ENCODE measurements at places on chromosomes 4 and X.

GRCh38 chr4:110619463-110620247, 3.2 kb downstream of the PITX2 start:
- H3K36me3 ChIP-seq, result no peaks in the 10 kb centered on the region
- H3K27ac ChIP-seq, result no peak overlapping the region
- H3K4me3 ChIP-seq, result no peak overlapping the region
- H3K4me1 ChIP-seq, result peaks cover 25% of the 10 kb centered on the region
- DNase-seq, result no peak

DNA sequence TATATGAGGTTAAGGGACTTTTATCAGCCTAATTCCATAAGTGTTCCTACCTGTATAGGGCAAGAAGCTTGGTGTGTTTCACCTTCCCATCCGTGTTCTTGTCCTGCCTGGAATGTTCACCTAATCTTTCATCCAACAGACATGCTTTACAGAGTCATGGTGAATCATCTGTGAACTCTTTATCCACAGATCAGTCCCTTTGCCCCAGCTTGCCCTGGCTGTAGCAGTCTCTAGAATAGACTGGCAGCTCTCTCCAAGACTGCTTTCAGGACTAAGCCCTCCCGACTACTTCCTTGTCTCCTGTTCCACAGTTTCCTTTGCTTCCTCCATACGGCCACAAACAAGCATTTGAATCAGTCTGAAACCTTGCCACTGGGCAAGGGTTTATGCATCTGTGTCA, 177.9 kb upstream of the IL15 start:
- no peak overlapping the region for H3K4me3 ChIP-seq
- DNase-seq, result no peak
- H3K27me3 ChIP-seq, result no peaks in the 10 kb centered on the region
- H3K27ac ChIP-seq, result no peak overlapping the region

GRCh38 chrX:151370906-151371305, 26.1 kb upstream of the VMA21 start:
- H3K4me1 ChIP-seq, result no peaks in the 10 kb centered on the region
- DNase-seq, result no peak
- no peaks in the 10 kb centered on the region for H3K27me3 ChIP-seq
- no peak overlapping the region for H3K4me3 ChIP-seq

DNA sequence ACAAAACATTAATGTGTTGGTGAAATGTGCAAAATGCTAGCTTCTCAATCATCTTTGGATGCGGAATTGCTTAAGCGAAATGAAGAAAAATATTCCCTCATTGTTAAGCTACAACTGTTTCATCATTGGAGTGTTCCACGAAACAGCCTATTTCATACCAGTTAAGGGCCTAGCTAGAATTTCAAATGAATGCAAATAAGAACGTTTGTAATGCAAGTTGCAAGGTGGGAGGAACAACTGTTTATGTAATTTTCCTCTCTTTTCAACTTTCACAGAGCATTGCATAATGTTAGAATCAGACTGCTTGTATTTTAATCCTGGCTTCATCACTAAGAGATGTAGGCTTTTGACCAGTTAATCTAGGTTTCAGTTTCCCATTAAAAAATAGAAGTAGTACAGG, 480.1 kb downstream of the IL1RAPL1 start:
- no peaks in the 10 kb centered on the region for H3K27me3 ChIP-seq
- no peak for DNase-seq
- no peaks in the 10 kb centered on the region for H3K36me3 ChIP-seq

GRCh38 chrX:66110112-66110511, 53.9 kb upstream of the HEPH start:
- no peaks in the 10 kb centered on the region for H3K4me1 ChIP-seq
- no peaks in the 10 kb centered on the region for H3K27me3 ChIP-seq
- no peaks in the 10 kb centered on the region for H3K36me3 ChIP-seq

DNA sequence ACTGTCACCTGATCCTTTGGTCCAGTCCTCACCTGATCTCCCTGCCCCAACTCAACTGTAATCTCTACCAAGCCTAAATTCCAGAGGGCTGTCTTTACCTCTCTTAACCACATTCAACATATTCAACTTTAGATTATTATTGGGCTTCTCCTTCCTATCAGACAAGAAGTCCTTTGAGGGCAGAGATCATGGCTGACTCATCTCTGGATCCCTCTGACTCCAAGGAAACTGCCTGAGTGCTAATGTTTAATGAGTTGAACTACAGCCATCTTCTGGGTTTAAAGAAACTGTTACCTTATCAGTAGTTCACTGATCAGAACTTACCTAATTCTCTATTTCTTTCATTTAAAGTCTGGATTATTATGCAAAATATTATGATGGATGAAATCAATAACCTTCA, 135.7 kb downstream of the GPC3 start:
- H3K36me3 ChIP-seq, result no peaks in the 10 kb centered on the region
- no peak overlapping the region for H3K4me3 ChIP-seq
- DNase-seq, result no peak
- no peak overlapping the region for H3K27ac ChIP-seq
- H3K27me3 ChIP-seq, result no peaks in the 10 kb centered on the region
- no peaks in the 10 kb centered on the region for H3K4me1 ChIP-seq

DNA sequence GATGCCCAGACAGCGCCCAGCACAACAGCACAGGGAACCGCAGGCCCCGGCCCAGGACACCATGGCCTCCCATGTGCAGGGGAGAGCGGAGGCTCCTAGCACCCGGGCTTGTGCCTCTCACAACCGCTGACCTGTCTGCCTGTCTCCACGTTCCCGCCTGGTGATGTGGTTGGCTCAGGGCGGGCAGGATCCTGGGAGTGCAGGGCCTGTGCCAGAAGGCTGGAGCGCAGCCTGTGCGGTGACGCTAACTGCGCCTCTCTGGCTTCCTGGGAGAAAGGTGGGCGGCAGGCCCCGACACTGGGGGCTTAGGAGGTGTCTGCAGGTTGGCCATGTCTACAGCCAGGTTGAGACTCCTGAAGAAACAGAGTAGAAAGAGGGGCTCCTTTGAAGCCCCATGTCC, 48.7 kb downstream of the CPZ start:
- H3K27ac ChIP-seq, result no peak overlapping the region
- no peak overlapping the region for H3K4me3 ChIP-seq
- H3K36me3 ChIP-seq, result no peaks in the 10 kb centered on the region
- no peaks in the 10 kb centered on the region for H3K4me1 ChIP-seq
- no peak for DNase-seq

- DNase-seq, result no peak
- H3K27ac ChIP-seq, result no peak overlapping the region
- no peaks in the 10 kb centered on the region for H3K36me3 ChIP-seq
- no peaks in the 10 kb centered on the region for H3K4me1 ChIP-seq
- no peaks in the 10 kb centered on the region for H3K27me3 ChIP-seq
Observed at GRCh38 chrX:17814059-17814458, 47.0 kb downstream of the RAI2 start.

GRCh38 chr4:74942918-74943253, 10.0 kb downstream of the PARM1 start:
- DNase-seq, result no peak
- no peaks in the 10 kb centered on the region for H3K36me3 ChIP-seq
- no peak overlapping the region for H3K4me3 ChIP-seq
- no peaks in the 10 kb centered on the region for H3K4me1 ChIP-seq

- no peaks in the 10 kb centered on the region for H3K4me1 ChIP-seq
- no peak overlapping the region for H3K27ac ChIP-seq
- H3K36me3 ChIP-seq, result no peaks in the 10 kb centered on the region
- no peak overlapping the region for H3K4me3 ChIP-seq
- H3K27me3 ChIP-seq, result no peaks in the 10 kb centered on the region
Observed at GRCh38 chrX:65745992-65746391, 78.5 kb downstream of the MSN start.

DNA sequence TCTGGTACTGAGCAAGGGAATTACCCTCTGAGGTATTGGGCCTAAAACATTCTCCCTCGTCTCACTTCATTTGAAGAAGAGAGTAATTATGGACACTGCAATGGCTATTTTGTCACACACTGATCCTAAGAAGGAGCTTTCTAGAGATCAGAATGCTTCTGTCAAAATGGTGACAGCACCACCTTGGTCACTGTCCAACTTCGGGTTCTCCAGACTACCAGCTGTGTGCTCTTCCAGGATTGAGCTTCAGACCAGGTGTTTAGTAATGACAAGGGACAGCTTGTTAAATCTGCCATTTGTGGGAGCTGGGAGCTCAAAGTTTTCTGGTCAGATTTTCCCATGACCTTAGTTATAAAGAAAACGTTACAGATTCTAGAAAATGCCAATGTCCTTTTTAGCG, 105.4 kb downstream of the POLA1 start:
- no peak overlapping the region for H3K4me3 ChIP-seq
- H3K27me3 ChIP-seq, result no peaks in the 10 kb centered on the region
- no peaks in the 10 kb centered on the region for H3K4me1 ChIP-seq
- no peak for DNase-seq

DNA sequence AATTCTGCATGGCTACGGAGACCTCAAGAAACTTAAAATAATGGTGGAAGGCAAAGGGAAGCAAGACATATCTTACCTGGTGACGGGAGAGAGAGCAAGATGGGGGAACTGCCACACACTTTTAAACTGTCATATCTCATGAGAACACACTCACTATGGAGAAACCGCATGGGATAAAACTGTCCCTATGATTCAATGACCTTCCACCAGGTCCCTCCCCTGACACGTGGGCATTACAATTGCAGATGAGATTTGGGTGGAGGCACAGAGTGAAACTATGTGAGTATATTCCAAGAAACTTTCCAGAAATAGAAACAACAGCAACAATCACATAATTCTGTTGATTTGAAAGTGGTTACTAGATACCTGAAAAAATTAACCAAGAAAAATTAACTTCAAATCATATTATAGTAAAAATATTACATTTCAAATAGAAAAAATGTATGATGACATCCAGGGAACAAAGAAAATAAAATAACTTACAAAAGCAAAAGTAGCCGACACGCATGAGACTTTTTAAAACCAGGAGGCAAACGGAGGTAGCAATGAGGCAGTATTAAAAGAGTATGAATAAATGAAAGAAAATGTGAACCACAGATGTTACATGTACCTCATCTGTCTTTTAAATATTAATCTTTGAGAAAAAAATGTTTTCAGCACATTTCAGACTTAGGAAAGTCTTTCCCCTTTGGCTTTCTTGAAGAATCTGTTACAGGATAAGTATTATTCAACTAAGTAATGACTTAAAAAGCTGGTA, 879.5 kb downstream of the TECRL start:
- no peak overlapping the region for H3K27ac ChIP-seq
- H3K27me3 ChIP-seq, result no peaks in the 10 kb centered on the region
- no peak overlapping the region for H3K4me3 ChIP-seq

DNA sequence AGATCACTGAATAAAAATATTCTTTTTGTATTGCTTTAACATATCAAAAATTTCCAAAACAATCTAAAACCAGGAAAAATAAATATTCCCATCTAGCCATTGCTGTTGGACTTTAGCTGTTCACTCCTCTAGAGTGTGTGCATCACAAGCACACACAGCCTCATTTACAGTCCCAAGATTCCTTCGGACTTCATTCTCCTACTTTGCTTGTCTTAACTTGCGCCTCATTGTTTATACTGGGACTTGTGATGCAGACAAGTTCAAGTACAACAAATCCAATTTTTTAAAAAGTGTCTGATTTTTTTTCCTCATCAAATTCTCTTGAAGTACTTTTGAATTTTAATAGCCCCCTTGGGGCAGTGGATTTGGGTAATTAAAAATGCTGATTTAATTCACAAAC, 55.6 kb downstream of the TLL1 start:
- no peaks in the 10 kb centered on the region for H3K36me3 ChIP-seq
- no peak overlapping the region for H3K27ac ChIP-seq
- H3K27me3 ChIP-seq, result no peaks in the 10 kb centered on the region
- no peak overlapping the region for H3K4me3 ChIP-seq
- no peaks in the 10 kb centered on the region for H3K4me1 ChIP-seq
- DNase-seq, result no peak

- H3K4me3 ChIP-seq, result no peak overlapping the region
- H3K27me3 ChIP-seq, result no peaks in the 10 kb centered on the region
- H3K36me3 ChIP-seq, result peaks cover 44% of the 10 kb centered on the region
- DNase-seq, result no peak
- H3K27ac ChIP-seq, result no peak overlapping the region
Observed at GRCh38 chr4:75948822-75949444, 8.1 kb upstream of the NAAA start.

DNA sequence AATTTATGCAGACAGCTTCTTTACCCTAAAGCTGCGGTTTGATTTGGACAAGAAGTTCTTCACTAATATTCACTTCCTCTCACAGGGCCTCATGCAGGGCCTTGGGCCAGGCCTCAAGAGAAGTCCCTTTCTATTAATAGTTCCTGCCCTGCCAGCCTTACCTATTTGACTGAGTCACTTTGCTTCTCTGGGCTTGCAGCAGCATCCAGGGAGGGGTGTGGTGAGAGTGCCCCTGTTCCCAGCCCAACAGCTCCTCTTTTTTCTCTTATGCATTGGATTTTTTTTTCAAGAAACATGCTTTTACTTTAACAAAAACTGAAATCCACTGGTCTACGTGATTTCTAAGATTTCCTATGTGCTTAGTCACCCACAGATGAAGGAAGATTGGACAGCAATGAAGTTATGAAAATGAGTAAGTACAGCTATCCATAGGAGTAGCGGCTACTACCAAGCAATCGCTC, 26.7 kb downstream of the FAM156B start:
- no peaks in the 10 kb centered on the region for H3K27me3 ChIP-seq
- DNase-seq, result no peak

GRCh38 chrX:40570346-40571093, 10.2 kb upstream of the ATP6AP2 start:
- no peak for DNase-seq
- no peaks in the 10 kb centered on the region for H3K4me1 ChIP-seq
- peak overlapping the region; percentile 31 for H3K27ac ChIP-seq
- H3K4me3 ChIP-seq, result no peak overlapping the region
- H3K27me3 ChIP-seq, result no peaks in the 10 kb centered on the region

DNA sequence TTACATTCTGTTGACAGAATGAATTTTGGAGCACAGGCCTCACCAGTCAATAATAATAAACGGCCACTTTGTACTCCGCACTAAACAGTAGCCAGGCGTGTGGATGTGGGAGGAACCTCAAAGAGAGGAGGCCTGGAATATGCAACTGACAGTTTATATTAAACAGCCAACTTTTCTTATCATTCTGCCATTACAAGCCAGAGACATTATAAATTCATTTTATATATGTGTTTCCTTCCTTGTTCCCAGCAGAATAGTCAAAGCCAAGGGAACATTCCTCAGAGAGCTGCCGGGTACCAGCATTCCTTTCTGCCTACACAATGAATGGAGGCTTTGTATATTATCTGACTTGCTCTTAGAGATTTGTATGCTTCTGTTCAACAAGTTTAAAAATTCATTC, 436.5 kb upstream of the FTHL17 start:
- no peak overlapping the region for H3K27ac ChIP-seq
- no peaks in the 10 kb centered on the region for H3K27me3 ChIP-seq
- H3K4me3 ChIP-seq, result no peak overlapping the region
- DNase-seq, result no peak

- no peak for DNase-seq
- H3K36me3 ChIP-seq, result no peaks in the 10 kb centered on the region
- peak overlapping the region; percentile 56 for H3K27ac ChIP-seq
- no peak overlapping the region for H3K4me3 ChIP-seq
- H3K4me1 ChIP-seq, result peaks cover 69% of the 10 kb centered on the region
Observed at GRCh38 chr4:184807797-184808712, 17.7 kb downstream of the ACSL1 start.

DNA sequence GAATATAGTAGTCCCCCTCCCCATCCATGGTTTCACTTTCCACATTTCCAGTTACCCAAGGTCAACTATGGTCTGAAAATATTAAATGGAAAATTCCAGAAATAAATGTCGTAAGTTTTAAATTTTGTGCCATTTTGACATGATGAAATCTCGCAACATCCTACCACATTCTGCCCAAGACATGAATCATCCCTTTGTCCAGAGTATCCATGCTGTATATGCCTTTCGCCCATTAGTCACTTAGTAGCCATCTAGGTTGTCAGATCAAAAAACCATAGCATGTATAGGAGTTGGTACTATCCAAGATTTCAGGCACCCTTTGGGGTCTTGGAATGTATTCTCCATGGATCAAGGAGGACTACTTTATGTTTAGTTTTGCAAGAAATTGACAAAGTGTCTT, 8.3 kb downstream of the PRRG1 start:
- H3K36me3 ChIP-seq, result no peaks in the 10 kb centered on the region
- no peaks in the 10 kb centered on the region for H3K4me1 ChIP-seq
- H3K27ac ChIP-seq, result no peak overlapping the region

All from liver (tissue), 10 donors.